Activated gamma-delta T cell treated with Interleukin-2 at 50 U/mL for 16 hours (primary cell): ENCODE measurements at places on chromosomes 16 and 17.

DNA sequence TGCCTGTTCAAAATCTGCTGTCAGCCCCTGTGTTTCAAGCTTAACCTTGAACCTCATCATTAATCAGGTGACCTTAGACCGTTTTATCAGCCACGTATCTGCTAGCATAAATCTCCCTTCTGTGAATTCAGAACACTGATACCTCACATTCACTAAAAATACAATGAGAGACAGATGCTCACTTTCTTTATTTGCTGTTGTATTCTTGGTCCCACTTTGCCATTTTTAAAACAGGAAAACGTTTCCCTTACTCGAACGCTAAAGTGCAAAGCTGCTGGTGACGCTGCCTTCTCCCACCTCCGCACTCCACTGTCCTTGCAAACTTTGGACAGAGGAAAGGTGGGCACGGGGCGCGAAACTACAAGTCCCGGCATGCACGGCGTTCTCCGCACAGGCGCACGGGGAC is 220 bp upstream of the ARHGAP44 start:
- DNase-seq: no peak

DNA sequence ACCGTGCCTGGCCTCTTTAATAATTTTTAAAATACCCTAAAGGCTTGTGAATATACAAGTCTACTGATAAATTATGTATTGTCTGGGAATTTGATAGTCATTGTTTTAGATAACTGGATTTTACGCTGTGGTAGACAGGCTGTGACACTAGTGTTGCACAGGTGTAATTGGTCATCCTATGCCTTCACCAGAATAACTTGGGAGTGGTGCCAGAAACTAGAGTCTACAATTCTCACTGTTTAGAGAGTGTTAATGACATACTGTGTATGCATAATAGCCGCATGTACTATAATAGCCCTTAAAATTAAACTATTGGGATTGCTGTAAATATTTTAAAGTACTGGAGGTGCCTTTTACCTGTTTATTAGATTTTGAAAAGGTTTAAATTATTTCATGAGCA is 11.4 kb downstream of the CNEP1R1 start:
- DNase-seq: no peak

DNA sequence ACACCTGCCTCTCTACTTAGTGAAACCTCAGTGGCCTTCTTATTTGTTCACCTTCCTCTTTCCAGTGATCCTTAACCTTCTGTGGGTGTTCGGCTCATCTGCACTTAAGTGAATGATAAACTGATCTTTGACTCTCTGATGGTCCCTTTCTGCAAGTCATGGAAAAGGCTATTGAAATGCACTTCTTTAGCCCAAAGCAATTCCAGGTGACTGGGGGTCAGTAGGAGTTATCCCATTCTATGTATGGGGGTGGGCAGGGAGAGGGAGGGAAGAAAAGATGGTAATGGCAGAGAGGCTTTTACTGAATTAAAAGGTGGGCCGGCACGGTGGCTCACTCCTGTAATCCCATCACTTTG is 170.8 kb downstream of the RGS9 start:
- DNase-seq: no peak

DNA sequence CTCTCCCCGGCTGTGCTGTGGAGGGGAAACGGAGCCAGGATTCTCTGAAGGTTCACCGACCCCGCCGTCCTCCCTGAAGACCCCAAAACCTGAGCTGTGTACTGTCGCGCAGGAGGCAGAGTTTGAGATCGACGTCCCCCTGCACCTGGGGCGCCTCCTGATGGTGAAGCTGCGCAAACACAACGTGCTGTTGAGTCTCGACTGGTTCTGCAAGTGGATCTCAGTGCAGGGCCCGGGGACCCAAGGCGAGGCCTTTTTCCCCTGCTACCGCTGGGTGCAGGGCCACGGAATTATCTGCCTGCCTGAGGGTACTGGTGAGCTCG is 62.6 kb upstream of the TEKT1 start:
- no peak for DNase-seq

DNA sequence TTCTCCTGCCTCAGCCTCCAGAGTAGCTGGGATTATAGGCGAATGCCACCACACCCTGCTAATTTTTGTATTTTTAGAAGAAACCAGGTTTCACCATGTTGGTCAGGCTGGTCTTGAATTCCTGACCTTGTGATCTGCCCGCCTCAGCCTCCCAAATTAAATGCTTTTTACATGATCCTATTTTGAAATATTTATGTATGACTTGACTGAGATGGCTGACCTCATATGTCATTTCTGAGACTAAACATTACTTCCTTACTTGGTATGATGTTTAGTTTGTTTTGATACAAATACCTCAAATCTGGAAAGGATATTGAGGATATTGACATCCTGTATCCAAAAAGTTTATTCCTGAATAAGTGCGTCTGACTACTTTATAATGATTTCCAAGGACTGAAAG is 11.9 kb downstream of the CALCOCO2 start:
- DNase-seq: no peak

- DNase-seq: no peak
Observed at GRCh38 chr17:16585796-16586195, 16.8 kb upstream of the ZNF287 start.

DNA sequence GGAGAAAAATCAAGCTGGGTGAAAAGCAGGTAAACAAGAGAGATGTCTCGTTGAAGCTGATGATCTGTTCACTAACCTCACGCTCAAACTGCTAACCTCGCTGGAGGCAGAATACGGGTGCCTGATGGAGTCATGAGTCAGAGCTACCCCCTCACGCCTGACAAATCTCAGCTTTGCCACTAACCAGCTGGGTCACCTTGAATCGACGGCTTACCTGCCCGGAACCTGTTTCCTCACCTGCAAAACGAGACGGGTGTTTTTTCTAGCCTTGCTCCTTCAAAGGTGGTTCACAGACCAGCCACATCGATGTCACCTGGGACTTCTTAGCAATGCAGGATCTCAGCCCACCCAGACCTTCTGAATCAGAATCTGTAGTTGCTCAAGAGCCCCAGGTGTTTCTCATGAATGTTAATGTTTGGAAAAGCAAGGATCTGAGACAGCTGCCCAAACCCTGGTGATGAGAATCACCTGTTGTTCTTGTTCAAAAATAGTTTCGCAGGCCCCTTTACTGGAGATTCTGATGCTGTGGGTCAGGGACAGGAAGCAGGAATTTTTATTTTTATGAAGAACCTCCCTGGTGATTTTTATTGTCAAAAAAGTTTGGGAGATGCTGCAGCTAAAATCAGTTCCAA is 56.9 kb downstream of the MARCHF10 start:
- DNase-seq: no peak

DNA sequence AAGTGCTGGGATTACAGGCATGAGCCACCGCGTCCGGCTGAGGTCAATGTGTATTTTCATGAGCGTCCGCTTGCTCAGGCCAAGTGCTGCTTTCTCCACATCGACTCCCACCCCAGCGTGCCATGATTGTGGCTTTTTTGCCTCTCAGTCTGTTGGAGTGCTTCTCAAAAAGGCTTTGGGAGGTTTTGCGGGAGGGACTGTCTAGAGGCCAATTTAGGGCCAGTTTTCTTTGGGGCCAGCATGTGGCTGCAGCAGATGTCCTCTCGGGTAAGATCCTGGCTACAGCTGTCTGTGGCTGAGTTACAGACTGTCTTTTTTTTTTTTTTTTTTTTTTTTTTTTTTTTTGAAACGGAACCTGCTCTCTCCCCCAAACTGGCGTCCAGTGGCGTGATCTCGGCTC is 6.5 kb downstream of the C16orf90 start:
- no peak for DNase-seq

- DNase-seq: no peak
Observed at GRCh38 chr17:73719588-73720071, 75.4 kb upstream of the SDK2 start.

- no peak for DNase-seq
Observed at GRCh38 chr17:62692721-62693431, 65.4 kb downstream of the MRC2 start.

- no peak for DNase-seq
Observed at GRCh38 chr17:64401941-64402340, 11.3 kb upstream of the PECAM1 start.

DNA sequence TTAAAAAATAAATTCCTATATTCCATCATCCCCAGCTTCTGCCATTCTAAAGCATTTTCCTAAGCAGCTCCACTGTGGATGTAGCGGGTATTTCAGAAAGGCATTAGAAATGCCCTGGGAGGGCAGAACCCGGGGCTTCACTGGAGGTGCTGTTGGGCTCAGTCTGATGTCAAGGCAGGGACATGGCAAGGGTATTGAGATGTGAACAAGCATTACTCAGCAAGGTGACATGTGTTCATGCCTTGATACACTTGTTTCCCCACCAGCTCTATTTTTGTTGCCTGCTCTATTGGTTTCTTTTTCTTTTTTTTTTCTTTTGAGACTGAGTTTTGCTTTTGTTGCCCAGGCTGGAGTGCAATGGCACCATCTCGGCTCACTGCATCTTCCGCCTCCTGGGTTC is 35.7 kb downstream of the ABCC1 start:
- no peak for DNase-seq

GRCh38 chr17:40018211-40019121 is 3.2 kb downstream of the CSF3 start:
- no peak for DNase-seq

DNA sequence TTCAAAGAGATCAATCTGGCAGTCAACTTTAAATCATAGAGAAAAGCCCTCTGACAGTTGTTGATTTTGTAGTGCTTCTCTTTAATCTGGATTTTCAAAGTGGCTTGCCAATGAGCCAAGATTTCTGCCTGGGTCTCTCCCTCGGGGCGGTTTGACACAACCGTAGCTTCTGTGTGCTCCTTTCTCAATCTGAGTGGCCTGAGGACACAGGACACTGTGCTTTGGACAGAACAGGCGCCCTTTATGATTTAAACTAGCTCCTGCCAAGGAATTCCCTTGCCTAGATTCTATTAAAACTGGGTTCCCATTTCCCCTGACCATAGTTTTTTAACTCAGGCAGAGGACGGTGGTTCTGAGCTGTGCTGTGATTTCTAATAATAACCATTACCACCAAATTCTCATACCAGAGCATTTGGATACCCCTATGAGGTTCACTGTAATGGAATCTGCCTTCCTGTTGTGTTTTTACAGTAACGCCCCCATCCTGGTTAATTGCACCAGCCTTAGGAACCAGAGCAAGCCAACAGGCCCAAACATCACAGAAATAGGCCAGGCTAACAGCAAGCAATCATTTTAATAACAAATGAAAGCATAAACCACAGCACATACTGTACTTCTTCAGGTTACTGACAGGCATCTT is 4.0 kb downstream of the ZFHX3 start:
- no peak for DNase-seq

- no peak for DNase-seq
Observed at GRCh38 chr17:28086519-28086918, 44.0 kb downstream of the NLK start.

- no peak for DNase-seq
Observed at GRCh38 chr17:80618304-80618703, 73.7 kb downstream of the RPTOR start.

DNA sequence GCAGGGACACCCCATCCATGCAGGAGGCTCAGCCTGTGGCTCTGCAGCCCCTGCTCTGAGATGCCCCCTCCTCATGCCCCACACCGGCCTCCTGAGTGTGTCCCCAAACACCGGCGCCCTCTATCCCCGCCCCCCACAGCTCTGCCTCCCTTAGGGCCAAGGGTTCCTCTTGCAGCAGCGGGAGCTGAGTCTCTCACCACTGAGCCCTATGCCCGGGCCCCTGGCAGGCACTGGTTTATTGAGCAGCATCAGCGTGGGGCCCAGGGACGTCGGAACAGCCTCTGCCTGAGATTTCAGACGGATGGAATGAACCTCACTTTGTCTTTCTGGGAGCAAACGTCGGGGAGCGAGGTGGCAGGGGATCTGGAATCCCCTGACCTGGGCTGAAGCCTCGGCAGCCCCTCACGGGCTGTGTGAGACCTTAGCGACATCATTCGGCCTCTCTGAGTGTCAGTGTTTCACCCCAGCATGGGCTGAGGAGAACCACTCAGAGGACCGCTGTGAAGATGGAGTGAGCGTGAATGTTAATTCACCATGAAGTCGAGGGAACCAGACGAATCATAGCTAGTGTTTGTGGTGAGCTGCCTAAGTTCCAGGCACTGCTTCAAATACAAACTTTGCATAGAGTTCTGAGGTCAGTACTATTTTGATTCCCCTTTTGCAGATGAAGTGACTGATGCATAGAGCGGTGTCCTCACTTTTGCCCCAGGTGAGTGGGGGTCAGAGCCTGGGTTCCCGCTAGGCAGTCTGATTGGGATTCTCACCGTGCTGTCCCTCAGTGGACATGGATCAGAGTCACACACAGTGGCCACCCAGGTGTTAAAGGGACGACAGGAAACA is 5.3 kb upstream of the C16orf74 start:
- no peak for DNase-seq

- peak; percentile 32 for DNase-seq
Observed at GRCh38 chr17:79294459-79295071, 219.9 kb downstream of the ENGASE start.

- peak; percentile 78 for DNase-seq
Observed at GRCh38 chr17:36629252-36629847, 28.0 kb downstream of the MRM1 start.

- DNase-seq: peak; percentile 36
Observed at GRCh38 chr17:39151943-39152818, 744 bp upstream of the PLXDC1 start.

DNA sequence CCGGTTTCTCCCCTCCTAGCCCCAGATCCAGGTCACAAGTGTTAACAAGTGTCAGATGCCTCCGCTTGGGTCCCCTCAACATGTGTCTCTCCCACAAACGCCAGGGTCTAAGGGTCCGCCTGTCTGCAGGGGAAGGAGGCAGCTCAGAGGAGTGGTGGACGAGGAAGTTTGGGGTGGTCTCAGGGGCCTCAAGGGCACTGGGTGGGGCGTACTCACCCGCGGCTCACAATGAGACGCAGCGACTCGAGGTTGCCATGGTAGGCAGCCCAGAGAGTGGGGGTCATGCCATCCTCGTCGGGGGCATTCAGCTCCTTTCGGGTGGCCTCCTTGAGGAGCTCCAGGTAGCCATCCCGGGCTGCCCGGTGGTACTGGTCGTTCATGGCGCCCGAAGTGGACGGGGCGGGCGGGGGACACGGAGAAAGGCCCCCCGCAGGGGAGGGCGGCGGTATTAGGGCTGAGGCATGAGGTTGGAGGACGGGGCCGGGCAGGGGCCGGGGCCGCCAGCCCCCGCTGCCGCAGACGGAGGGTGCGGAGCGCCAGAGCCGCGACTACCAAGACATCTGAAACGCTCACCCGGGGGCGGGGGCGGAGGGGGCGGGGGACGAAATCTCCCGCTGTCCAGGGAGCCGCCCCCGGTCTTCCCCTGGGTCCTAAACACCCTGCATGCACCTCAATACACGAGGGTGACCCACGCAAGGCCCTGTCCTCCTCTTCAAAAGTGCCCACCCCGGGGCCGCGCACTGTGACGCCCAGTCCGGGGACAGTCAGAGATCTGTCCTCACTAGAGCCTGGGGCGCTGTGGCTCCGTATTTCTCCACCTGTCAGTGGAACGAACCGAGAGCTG is at the start of gene USH1G:
USH1G (minus strand) TSS at position 562 of the 844 bp plus-strand sequence; CDS start at position 380, 182 bp downstream.
- DNase-seq: peak; percentile 14

DNA sequence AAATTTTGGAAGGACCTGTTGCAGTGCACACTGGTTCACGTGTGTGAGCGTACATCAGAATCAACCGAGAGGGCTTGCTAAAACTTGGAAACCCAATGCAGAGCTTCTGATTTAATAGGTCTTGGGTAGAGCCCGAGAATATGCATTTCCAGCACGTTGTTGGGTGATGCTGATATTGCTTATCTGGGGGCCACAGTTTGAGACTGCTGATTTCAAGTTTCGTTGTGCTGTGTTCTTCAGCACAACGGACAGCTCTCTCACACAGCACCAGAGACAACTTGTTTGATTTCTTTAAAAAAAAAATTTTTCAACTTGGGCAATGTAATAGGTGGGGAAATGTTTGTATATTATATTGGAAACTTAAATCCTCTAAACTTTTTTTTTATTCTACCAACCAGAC is 9.4 kb downstream of the OR4D2 start:
- no peak for DNase-seq
